ENCODE measurements at places on chromosomes 7 and 10.
A peak's percentile ranks its signal among the peaks of the same experiment; 100 is the strongest.

GRCh38 chr7:28356619-28357018, 55.7 kb upstream of the CREB5 start:
- no peak for DNase-seq

GRCh38 chr7:46772776-46773175, 809.1 kb downstream of the TNS3 start:
- no peak for DNase-seq

DNA sequence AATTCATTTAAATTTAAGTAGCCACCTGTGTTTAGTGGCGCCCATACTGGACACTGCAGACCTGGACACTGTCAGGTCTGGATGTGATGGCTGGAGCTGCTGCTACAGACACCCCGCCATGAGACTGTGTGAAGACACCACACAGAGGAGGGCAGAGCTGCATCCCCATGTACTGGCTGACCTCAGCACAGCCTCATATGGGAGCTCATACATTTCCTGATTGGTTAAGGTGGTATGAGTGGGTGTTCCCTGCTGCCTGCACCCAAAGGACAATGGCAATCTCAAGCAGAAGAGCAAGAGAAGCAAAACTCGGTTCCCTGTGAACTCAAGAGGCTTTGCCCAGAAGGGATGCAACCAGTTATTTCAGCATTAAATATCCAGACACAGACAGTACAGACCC, 60.0 kb downstream of the DLG5 start:
- no peak for DNase-seq

- DNase-seq, result no peak
Measured at GRCh38 chr10:5556576-5556975, 31.8 kb downstream of the CALML3 start.

- no peak for DNase-seq
Measured at GRCh38 chr7:131122394-131122793, 205.3 kb upstream of the MKLN1 start.

DNA sequence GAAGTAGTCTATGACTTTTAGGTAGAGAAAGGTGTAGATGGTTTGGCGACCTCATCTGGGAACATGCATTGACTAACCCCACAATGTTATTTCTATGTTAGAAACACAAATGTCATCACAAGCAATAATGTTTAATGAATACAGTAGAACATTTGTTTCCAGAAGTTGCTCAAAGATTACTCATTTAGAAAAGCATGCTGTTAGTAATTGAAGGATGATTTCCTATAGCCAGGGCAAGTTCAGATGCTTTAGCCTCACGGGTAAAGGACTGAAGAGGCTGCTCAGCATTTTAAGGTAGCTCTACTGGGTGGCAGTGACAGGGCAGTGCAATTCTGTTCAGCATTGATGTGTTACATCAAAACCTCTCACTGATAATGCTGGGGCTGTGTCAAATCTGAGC, 199.3 kb upstream of the FZD1 start:
- DNase-seq, result no peak

DNA sequence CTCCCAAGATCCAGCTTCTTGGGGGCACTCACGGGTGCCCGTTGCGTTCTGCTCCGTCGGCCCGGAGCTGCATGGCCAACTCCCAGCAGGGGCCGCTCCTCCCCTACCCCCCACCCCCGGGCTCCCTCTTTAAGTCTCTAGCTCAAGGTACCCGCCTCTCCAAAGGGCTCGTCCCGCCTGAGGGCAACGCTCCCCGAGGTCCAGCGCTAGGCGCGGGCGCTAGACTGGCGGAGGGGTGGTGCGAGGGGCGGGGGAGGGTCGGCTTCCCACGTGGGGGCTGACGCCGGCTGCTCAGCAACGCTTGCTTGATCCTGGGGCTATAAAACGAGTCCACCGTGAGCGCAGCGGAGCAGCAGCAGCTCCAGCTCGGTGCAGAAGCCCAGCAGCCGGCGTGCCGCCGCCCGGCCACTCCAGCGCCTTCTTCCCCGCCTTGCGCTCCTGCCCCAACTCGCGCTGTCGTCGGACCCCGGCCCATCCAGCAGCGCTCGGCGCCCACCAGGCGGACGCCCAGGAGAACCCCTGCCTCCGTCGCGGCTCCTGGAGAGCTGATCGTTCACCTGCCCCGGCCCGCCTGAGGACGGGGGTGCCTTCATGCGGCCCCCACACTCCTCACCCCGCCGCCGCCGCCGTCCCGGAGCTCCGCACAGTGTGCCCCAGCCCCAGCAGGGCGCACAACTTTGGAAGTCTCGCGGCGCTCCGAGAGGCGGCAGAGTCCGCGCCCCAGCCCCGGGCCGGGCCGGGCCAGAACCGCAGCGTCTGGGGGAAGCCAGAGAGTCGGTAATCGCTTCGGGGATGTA, at the start of gene ADRA2A:
Gene ADRA2A (plus strand): TSS at position 348 of the 797 bp plus-strand sequence. CDS start 968 bp downstream, outside the sequence.
- no peak for DNase-seq

DNA sequence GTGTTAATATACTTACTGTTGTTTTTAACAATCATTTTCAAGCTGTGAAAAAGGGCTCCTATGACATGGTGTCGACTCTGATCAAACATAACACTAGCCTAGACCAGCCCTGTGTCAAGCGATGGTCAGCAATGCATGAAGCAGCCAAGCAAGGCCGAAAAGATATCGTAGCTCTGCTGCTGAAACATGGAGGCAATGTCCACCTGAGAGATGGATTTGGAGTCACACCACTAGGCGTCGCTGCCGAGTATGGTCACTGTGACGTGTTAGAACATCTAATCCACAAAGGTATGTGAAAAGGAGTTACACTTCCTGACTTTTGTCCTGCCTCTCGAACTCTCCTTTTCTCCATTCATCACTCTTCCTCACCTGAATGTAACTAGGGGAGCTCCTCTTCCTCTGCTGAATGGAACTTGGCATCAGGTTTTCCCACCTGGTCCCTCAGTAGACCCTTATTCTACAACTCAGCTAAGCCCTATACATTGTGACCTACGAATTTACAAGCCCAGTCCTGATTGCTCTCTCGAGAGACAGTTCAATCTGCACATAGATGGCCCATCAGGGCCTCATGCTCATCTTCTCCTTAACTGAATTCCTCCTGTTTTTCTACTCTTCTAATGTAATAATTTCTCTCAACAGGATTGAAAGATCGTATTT, 23.0 kb downstream of the ASB15 start:
- DNase-seq, result peak; percentile 73

DNA sequence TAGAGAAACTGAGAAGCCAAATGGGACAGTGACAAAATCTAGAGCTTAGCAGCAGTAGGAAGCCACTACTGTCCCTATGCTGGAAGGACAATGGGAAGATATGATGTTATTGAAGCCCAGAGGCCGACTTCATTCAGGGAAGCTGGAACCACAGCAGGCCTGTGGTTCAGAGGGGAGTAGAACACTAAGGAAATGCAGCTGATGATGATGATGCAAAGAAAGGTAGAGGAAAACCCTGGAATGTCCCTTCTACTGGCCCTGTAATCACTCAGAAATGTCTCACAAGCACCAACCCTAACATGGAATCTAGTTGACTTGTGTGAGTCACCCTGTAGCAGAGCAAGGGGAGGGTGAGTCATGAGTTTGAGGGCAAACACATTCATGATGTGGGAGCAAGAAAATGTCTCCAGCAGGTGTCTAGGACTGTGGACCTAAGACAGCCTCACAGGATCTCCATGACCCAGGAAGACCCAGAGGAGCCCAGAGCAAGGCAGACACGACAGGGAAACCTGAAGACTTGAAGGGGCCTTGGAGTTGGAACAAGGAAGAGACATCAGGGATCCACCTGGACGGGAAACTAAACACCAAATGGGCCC, 37.0 kb upstream of the LRRC17 start:
- DNase-seq, result peak; percentile 35

DNA sequence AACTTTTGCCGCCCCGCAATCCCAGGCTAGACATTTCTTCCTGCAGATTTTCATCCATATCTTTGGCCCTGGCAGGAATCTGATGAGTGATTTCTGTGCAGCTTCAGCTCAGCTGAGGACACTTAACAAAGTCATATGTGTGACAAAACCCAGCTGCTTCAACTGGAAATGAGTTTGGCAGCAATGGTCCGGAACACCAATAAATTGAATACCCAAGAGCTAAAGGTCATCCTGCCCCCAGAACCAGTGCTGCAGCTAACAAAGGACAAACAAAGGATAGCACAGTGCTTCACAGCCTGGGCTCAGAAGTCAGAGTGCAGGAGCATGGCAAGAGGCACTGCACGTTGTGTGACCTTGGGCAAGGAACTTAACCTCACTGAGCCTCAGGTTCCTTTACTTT, 40.0 kb upstream of the TRIL start:
- DNase-seq, result no peak

- DNase-seq, result no peak
Measured at GRCh38 chr10:103501186-103501585, 7.7 kb downstream of the NEURL1 start.

DNA sequence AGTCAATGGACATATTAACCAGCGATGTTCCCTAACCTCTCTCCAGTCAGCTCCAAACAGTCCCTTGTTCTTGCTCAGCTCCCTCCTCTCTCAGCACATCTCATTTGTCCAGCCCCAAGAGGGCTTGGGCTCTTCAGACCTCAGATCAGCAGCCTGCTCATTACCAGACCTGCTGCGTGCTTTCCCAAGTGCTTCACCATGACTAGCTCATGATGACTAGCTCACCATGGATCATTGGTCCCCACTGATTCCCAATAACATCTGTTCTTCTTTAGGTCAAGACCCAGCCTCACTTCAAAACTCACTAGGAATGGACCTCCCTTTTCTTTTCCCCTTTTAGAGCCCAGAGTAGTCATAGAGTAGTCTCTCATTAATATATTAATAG, 121.9 kb downstream of the SLC16A9 start:
- DNase-seq, result no peak

Data from activated CD4-positive, alpha-beta memory T cell treated with anti-CD3 and anti-CD28 coated beads, Interleukin-2, amount 10 ng/mL, durations not matched to agents 7 days and 5 days (primary cell).